Umbilical cord (tissue), 2 donors: ENCODE measurements at places on chromosomes 13 and 19. TPM values are rescaled to one million over a fixed set of nuclear protein-coding genes. Genes with fewer than 3 reads are reported as not detected.

The THSD1 gene
- total RNA-seq, result 8.4 TPM

The NAPA gene
- total RNA-seq, result 22.4 TPM

DNA sequence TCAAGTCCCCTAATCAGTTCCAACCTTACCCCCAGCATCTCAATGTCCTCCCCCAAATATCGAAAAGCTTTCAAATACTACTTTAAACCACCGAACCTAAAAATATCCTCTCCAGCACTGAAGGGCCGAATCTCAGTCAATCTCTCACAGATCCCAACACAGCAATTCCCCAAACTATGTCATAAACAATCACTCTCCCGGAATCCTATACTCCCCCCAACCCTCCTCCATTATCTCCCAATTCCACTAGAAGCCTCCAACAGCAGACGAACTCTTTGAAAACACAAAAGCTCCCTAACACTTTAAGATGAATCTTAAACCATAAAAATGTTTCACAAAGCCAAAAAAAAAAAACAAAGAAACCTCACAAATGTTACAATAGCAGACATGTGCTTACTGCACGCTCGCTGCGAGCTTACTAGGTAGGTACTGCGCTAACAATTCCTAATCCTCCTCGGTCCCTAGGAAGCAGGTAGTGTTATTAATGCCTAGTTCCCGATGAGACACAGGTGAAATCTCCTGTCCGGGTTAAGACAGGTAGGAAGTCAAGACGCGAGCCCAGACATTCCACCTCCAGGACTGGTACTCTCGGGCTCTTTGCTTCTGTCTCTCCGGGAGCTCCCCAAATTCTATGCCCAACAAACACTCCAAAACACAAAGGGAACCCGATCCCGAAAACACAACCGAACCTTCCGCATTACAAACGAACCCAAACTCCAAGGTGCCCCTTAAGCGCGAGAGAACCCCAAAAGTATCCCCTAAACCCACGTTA, 14.2 kb downstream of the FBXO46 start:
- no peak for DNase-seq

DNA sequence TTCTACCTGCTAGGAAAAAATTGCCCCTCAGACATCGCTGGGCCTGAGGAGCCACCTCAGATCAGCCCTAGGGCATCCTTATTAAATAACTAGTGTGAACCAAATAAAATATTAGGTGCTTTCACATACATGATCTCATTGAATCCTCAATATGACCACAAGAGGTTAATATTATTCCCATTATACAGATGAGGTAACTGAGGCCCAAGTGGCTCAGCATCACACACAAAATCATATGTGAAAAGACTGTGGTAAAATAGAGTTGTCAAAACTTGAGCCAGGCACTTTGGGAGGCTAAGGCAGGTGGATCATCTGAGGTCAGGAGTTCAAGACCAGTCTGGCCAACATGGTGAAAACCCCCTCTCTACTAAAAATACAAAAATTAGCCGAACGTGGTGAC, 2.9 kb upstream of the DMKN start:
- no peak for DNase-seq

DNA sequence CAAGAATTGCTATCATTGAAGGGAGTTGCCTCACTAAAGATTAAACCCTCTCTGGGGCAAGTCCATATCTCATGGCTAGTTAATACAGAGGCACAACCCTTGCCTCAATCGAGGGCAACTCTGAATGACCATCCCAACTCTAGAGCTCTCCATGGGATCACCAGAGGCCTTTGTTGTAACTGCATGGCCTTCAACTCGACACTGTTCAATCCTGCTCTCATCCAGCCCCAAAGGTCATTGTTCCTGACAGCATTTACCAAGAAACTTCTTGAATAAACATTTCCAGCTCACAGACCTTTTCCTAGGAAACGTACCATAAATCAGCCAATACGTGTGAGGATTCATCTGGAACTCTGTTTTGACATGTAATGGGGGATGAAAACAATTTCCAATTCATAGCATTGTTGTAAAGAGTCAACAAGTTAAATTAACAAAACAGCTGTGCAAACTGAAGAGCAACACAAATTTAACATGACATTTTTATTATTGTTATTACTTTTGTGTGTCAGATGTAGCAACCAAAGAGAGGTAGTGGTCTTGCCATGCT, 452.7 kb downstream of the SUCLA2 start:
- no peak for DNase-seq

DNA sequence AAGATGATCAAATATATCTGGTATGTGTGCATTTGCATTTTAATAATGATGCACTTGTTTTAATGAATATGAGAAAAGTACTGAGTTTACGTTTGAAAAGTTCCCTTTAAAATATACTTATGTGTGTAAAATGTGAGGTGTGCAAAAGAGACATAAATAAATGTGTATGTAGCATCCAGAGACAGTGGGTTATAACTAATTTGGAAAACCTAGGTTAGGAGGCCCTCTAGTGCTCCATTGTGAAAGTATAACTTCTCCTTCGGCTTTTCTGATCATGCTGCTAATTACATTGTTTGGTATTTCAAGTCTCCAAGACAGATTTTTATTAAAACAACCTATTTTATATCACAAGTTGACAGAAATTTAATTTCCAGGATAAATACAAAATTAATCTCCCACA, 30.1 kb downstream of the SCEL start:
- DNase-seq, result peak; percentile 60

The KLK1 gene
- total RNA-seq, result not detected
